ENCODE measurements at places on chromosomes 12 and 14.

- DNase-seq, result no peak
These were observed 48.8 kb downstream of the NUAK1 start for GRCh38 chr12:106089935-106090334.

DNA sequence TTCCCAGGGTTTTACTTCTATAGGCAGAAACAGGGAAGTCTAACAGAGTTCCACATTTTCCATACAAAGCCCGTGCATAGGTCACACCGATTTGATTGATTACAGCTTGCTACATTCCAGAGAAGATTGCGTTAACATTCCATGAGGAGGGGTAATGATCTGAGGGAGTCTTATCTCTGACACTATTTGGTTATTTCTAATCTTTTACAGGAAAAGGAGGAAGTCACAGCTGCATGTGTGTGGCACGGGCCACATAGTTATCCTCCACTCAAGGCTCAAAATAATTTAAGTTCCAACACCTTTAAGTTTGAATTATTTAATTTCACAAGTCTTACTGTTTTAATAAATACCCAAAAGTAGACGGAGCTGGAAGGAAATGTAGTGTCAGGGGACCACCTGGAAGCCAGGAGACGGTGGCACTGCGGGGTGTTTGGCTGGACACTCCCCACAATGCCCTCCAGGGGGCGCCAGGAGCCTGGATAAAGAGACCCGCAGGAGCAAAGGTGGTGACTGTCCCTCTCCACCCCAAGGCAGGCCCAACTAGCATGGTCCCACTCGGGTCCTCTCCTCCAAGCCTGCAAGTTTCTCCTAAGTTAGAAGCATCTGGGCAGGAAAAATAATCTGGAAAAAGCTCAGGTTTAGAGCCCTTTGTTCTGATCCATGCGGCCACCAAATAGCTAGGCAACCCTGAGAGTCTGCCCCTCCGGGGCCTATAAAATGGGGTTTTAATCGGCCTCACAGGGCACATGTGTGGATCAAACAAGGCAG, 20.2 kb downstream of the KRT8 start:
- DNase-seq, result peak; percentile 85

DNA sequence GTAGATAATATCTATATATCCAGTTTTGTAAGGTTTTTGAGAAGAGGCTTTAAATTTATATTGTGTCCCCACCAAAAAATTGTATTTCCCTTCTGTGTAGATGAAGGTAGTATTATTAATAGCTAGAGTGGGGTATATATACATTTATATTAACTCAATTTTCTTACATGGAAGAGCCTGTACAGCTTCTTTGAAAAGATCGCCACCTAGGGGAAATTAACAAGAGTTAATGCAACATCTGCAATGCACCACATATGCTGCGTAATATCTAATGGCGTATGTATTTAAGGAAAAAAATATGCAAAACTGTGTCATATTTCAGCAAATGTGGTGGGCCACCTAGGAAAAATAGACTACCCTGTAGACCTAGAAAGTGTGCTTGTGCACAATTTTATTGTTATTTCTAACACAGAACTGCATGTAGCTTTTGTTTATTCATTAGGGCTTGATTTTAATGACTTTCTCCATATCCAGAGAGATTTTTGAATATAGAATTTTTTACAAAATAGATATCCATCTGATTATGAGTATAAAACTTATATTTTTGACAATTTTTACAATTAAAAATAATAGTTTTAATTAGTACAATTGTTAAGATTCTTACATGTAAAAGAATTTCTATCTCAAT, 14.0 kb downstream of the CCER1 start:
- peak; percentile 21 for DNase-seq

DNA sequence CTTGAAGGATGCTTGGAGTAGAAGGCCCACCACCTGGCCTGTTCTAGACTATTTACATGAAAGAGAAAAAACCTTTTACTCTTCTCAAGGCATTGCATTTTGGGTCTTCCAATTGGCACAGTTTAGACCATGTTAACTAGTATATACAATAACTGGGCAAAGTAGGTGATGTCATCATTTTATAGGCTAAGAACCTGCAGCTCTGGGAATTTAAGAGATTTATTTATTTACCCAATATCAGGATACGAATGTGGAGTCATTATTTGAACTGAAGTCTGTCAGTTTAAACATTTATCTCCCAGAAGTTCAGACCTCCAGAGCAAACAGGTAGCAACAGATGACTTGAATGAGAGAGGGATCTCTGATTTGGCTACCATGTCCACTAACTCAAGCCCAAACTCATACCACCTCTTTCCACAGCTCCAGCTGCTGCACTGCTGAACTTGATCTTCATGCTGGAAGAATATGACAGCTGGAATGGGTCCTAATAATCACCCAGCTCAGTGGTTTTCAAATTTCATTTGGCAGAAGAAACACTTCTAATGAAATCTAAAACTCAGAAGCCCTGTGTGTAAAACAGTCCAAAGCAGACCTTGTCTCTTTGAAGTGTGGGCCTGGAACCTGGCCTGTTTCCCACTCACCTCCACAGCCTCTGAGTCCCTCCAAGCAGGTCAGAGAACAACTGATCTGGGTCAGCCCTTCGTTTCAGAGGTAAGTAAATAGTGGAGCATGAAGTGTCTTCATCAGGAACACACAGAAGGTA, 179.2 kb downstream of the EMP1 start:
- DNase-seq, result no peak

DNA sequence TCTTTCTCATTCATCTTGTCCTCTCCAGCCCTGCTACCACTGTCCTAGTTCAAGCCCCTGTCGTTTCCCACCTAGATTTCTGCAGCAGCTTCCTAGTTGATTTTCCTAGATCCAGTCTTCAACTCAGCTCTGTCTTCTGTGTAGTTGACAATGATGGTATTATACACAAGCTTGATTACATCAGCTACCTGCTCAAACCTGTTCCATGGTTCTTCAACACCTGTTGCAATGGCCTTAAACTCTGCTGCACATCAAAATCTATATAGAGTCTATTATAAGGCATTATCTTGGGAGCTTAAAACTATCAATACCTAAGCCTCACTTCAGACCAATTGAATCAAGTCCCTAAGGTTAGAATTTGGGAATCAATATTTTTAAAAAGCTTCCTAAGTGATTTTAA, 71.7 kb upstream of the PELI2 start:
- no peak for DNase-seq

GRCh38 chr14:38000340-38000739, 207.4 kb upstream of the SSTR1 start:
- no peak for DNase-seq

GRCh38 chr12:67415473-67415872, 146.3 kb downstream of the CAND1 start:
- DNase-seq, result peak; percentile 27

GRCh38 chr14:57847706-57848105, 18.2 kb downstream of the SLC35F4 start:
- DNase-seq, result no peak

DNA sequence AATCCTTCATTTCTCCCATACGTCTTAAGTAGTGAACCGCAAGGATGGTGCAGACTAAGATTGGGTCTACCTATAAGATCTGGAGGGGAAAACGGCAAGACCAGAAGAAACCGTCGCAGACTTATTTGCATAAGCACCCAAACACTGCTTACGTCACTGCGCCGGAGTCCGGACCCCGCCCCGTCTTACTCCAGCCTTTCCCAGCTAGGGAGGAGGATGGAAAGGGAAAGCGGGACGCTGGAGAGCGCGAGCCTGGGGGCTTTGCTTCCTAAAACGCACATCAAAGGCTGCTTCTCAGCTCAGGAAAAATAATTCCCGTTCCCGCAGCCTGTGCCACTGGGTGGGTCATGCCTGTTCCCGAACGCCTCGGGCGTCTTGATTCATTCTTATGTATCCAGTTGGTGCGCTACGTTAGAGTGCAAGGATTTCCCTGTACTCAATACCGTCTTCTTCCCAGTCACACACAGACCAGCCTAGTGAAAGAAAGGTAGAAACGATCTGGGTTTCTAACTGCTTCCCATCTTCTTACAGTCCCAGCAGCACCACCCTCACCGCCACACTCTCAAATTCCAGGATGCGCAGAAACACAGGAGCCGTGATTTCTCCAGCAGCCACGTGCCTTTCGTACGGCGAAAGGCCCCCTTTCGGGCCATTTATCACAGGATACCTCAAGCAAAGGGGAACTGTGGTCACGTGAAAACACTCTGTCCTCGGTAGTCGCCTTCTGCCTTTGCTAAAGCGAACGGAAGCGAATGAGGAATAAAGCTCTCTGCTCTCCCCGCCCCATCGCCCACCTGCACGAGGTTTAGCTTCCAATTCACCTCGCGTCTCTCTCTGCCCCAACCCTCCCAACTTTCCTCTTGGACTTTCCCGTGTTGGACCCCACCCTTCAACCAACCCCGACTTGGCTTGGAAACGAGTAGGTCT, 1.1 kb downstream of the SLC6A15 start:
- peak; percentile 21 for DNase-seq

GRCh38 chr14:96424109-96424989, 32.4 kb downstream of the AK7 start:
- peak; percentile 42 for DNase-seq

GRCh38 chr12:15520844-15521243, 198.5 kb downstream of the PTPRO start:
- DNase-seq, result no peak

- peak; percentile 10 for DNase-seq
These were observed 145.4 kb upstream of the ABCD2 start for GRCh38 chr12:39764944-39765560.

DNA sequence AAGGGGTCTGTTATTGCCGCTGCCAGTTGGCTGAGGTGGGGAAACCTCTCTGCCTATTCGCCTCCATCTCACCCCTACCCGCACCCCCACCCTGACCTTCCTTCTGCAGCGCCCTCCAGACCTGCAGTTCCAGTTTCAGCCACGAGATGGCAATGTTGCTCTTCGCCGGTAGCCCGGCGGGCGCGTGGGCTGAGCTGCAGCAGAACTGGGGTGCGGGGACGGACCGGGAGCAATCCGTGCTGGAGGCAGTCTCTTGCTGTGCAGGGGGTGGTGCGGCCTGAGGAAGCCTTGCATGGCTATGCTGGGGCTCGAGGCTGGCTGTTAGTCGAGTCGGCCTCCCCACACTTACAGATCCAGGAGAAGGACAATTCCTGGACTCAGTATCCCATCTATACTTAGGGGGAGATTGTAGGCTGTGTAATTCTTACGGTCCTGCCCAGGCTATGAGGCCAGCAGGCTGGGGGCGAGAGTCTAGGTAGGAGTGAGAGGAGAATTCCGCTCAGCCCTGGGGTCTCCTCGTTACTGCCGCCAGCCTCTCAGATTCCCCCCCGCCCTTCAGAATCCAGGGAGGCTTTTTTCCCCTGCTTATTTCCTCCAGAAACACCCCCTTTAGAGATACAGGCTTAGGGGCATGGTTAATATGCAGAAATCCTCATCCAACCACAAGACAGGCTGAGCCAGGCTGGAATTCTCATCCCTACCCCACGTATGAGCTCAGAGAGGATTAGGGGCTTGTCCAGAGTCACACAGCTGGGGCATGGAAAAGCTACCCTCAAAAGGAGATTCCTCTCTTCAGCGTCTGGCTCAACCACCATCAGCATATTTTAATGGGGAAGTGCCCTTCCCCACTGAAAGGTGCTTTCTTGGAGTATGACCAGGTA, 118.2 kb downstream of the AACS start:
- peak; percentile 93 for DNase-seq

- DNase-seq, result no peak
These were observed 44.2 kb downstream of the TTC8 start for GRCh38 chr14:88868558-88869159.

DNA sequence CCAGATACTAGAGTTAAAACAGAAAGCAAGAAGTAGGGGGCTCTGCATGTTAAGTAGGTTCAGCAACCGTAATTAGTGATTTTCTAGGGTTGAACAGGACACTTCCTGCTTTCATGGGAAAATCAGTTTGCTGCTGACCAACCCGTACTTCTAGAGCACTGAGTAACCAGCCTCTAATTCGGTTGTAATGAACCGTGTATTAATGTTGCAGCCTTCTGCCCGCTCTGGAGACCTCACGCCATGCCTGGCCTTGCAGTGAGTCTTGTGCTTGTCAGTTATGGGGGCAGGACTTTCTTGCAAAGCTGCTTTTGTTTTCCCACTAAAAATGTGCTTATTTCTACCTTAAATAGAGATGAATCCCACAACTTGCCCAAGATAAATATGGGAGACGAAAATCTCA, 89.6 kb downstream of the TMEM132C start:
- no peak for DNase-seq

DNA sequence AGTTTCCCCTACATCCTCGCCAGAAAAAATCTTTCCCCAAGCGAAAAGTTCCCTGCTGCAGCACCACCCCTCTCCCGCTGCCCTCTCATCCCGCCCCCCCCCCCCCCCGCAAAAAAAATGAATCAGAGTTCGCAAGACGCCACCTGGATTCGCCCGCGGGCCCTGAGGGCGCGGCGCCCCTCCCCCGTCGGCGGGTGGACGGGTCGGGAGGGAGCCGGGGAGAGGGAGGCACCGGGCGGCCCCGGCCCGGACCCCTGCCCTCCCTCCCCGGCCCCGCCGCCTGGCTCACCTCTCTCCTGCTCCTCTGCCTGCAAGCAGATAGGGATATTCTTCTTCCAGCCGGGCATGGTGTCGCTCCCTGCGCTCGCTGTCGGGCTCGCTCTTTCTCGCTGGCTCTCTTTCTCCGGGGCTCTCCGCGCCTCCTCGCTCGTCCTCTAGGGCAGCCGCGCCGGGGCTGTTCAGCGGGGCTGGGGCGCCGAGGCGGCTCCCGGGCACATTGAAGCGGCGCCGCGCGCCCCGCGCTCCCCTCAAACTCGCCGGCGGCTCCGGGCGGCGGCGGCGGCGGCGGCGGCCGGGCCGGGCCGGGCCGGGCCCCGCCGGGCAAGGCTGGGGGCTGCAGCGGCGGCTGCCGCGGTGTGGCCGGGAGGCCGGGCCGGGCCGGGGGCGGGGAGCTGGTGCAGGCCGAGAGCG, 200.3 kb upstream of the CAND1 start:
- DNase-seq, result peak; percentile 14

DNA sequence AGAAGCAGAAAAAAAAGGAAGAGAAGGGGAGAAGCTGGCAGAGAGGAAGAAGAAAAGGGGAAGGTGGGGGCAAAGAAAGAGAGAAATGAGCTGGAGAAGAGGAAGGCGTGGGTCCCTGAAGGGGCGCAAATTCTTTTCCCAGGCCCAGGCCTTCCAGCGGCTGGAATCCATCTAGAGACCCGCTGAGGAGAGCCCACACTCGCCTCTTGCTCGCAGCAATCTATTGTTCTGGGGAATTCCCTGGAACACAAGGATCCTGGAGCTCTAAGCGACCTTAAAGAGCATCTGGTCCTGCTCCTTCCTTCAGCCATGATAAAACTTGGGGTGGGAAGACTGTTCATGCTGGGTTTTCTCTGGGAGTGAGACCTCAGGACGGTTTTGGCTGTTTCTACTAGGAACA, 41.2 kb upstream of the FKBP4 start:
- DNase-seq, result no peak

DNA sequence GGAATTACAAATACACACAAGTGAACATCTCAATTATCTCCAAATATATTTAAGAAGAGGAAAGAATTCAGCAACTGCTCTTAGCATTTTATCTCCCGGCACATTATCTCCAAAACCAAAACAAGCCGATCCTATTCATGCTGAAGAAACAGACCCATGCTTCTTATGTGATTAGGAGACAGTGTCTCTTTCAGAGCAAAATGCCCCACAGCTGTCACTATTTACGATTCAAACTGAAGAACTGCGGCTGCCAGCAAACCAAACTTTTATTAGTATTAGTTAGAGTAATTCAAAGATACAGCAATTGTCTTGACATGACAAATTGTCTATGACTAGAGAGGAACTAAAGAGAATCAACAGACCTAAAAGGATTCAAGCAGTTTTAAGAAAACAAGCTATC, 79.4 kb downstream of the SETD3 start:
- no peak for DNase-seq

All from hepatic stellate cell (primary cell).